ENCODE measurements at places on chromosomes 1 and 21.

DNA sequence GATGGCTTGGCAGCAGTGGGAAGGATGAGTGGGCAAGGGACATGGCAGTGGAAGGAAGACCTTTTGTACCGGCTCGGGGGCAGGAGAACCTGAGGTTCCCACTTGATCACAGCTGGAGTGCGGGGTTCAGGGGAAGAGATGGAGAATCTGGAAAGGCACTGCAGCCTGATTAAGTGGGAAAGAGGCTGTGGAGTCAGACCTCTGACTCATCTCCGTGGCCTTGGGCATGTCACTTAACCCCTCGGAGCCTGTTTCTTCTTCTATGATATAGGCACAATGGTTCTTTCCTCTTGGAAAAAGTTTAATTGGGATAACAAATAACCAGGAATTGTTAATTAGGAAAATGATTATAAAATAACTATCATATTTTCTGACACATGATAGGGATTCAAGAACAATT lies 13.1 kb upstream of the TMEM61 start:
- DNase-seq, result no peak

DNA sequence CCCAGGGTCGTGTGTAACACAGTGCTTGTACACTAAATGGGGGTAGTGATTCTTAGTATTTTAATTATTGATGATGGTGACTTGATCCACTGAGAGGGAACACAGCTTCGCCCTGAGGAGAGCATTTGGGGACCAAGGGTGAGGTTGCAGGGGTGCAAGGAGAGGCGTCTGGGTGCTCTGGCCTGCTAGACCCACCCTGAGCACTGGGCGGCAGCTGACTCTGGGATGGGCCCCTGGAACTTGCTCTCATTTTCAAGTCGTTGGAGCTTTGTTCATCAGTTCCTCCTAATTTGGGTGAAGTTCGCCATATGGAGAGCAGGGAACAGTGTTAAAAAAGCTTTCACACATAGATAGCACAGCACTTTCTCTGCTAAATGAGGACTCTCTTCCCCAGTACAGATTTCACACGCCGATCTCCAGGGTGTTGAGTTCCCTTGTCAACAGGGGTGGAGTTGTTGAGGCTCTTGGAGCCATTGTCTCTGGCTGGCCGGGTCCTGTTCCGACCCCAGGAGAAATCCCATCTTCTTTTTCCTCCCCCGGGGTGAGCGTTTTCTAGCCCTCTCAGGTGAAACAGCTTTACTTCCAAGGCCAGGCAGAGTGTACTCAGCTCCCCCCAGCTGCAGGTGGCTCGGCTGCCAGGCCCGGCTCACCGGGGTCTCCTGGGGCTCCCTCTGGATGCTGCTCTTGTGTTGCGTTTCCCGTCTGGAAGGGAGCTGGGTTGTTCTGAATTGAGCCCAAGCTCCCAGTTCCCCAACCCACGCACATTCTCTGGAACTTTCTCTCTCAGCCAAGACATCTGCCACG lies 367.4 kb downstream of the RPS6KC1 start:
- DNase-seq, result no peak

- no peak for DNase-seq
These were observed 123.0 kb upstream of the TMPRSS2 start for GRCh38 chr21:41630917-41631316.

DNA sequence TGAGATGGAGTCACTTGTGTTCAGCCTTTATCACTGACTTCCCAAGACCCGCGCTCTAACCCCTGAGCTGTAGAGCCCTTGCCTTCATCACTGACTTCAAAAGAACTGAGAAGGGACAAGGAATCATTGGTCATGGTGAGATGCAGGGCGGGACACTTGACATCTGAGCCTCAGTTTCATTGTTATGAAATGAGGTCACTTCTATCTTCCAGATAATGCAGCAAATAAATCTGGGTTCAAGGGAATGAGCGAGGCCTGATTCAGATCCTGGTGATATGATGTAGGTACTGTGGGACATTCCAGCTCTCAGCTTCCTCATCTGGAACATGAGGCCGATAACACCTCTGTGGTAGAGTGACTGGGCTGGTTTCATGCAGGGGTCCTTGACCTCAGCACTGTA lies 13.8 kb downstream of the KAZN start:
- DNase-seq, result no peak

- no peak for DNase-seq
These were observed 13.9 kb downstream of the WNT2B start for GRCh38 chr1:112522621-112523020.

DNA sequence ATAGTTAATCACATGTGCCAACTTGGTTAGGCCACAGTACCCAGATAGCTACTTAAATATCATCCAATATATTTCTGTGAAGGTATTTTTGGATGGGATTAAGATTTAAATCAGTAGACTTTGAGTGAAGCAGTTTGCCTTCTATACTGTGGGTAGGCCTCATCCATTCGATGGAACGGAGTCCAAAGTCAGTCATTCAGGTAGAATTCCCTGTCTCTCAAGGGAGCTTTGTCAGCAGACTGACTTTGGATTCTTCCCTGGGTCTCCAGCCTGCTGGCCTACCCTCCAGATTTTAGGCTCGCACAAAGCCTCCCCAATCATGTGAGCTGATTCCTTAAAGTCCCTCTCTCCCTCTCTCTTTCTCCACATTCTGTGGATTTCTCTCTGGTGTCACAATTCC lies 145.1 kb upstream of the MAGI3 start:
- DNase-seq, result no peak

Measured in retina (tissue), 1 donor.